NCI-H1105 (cell line): ENCODE measurements at places on chromosomes 13 and 19.

DNA sequence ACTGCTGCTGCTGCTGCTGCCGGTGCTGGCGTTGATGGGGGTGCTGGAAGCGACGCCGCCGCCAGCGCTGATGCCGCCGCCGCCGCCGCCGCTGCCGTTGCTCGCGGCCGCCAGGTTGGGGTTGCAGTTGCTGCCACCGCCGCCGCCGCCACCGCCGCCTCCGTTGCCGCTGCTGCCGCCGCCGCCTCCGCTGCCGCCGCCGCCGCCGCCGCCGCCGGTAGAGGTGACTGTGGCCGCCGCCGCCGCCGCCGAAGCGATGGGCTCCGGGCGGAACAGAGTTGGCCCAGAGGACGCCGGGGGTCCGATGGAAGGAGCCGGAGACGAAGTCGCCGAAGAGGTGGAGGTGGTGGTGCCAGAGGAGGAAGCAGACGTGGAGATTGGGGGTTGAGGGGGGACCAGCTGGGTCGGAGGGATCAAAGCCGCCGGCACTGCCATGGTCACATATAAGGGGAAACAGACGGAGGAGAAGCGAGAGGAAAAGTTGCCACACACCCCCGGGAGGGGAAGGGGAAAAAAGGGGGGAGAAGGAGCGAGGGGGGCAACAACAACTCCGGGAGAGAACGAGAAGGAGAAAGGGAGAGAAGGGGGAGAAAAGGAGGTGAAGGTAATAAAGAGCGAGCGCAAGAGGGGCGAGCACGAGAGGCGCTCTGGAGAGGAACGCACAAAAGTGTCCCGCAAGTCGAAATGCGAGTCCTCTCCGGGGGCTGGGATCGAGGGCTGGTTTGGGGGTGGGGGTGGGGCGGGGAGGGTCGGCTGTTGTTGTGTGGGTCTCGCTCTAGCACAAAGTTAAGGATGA lies 471 bp downstream of the DACH1 start:
- no peak for DNase-seq

DNA sequence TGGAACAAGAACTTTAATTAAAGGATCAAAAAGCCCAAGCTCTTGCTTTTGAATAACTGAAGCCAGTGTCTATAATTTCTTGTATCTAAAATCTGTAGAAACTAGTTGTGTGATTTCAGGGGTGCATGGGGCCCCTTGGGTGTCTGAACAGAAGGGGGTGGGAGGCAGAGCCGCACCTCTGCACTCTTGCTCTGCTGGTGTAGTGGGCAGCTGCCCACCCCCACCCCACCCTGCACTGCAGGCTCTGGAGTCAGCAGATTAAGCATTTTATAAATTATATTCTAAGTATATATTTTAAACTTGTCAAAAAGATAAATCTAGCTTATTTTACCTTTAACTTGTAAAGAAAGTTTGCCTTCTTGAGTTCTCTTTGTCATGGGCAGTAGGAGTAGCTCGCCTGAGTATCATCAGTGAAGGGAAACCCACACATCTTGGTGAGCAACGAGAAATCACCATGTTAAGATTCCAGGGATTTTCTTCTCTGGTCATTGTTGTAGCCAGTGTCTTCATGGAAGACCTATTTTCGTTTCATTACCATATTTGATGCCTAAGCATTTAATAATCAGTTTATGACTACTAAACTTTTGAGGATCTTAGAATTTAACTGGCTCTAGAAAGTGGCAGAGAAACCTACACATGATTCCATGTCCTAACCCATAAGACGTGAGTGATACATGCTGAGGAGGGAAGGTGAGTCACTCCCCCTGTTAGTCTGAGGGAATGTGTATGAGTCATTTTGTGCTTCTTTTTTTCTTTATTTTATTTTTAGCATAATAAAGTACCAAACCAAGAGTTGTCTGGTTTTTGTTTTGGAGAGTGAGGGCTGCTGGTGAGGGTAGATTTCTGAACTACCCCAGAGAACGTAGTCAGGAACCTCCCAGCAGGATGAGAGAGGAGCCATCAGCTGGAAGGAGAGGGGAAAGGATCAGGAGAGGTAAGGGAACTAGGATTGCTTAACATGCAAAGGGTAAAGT lies 7.7 kb downstream of the UBE2L5 start:
- DNase-seq = no peak

DNA sequence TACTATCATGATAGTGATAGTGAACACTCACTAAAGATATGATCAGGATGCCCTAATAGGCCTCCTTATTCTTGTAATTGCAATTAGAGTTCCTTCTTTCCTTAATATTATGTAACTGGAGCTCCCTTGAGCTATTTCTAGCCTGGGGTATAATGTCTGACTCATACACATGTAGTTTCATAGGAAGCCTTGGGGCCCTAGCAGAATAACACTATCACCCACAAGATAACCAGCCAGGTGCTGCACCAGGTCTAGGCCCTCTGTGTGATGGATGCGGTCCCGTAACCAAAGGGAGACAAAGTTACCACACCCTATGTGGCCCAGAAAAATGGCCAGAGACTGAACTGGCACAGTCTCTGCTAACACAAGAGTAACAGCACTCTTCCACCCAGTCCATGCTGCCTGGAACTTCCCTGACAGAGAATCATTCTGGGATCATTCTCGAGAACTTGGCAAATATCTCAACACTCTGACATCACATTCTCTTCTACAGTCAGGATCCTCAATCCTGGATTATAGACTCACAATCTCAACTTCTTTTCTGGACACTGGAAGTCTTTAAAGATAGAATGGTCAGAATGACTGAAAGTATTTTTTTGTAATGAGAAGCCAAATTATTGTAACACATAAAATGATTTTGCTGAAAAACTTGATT lies 32.6 kb upstream of the IGFL4 start:
- DNase-seq = no peak

GRCh38 chr13:112231451-112232083 lies 144.6 kb upstream of the SPACA7 start:
- DNase-seq = no peak

DNA sequence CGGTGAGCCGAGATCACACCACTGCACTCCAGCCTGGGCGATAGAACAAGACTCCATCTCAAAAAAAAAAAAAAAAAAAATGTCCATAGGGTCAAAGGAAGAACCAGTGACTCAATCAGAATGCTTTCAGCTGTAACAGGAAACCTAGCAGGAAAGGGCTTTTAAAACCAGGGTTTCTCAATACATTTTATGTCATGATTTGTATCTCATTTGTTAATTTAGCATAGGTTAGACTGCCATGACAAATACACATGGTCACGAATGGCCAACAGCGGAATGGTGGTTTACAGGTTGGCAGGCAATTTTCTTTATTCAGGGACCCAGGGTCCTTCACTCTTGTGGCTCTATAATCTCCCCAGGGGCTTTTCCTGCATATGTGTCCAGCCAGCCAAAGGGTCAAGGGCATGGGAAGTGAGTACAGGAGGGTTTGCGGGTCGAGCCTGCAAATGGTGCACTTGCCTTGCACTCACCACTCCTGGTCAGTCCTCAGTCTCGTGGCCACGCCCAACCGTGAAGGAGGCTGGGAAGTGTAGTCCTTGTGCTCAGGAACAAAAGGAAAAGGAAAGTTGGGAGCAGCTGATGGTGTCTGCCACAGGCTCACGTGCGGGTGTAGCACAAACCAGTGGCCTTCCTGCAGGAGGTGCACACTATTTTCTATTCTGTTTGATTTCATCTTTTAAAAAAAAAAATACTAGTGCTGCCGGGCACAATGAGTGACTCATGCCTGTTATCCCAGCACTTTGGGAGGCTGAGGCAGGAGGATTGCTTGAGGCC lies 14.8 kb downstream of the DHX34 start:
- DNase-seq = no peak

DNA sequence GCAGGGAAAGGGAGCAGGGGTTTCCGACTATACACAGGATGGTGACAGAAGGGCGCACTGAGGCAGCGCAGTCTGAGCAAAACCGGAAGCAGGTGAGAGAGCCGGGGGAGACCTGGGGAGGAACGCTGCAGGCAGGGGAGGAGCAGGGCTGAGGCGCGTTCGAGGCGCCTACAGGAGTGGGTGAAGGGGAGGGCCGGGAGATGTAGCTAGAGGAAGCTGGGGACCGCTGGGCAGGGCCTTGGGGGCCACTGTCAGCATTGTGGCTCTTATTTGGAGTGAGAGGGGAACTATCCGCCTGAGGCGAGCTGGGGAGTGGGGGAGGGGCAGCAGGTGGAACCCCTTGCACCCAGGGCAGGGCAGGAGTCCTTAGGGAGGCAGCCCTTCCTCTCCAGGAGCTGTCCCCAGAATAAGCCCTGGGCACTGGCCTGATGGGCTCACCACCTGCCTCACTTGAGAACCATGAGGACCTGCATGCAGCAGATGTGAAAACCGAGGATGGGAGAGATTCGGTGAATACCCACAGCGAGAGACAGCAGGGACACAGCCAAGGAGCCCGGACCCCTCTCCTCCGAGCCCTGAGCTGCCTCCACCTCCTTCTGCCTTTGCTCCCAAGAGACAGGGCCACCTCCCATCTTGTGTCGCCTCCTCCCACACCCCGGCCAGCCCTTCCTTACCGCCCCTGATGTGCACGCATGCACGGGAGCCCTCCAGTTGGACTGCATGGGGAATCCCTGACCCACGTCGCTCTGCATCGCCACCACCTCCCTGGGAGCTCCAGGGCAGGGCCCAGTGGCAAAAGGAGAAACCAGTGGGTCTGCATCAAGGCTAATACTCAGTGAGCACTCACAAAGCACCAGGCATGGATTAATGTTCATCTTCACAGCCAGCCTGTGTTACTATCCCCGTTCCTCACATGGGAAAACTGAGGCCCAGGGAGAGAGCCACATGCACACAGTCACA lies 10.3 kb downstream of the AKT2 start:
- DNase-seq = no peak

DNA sequence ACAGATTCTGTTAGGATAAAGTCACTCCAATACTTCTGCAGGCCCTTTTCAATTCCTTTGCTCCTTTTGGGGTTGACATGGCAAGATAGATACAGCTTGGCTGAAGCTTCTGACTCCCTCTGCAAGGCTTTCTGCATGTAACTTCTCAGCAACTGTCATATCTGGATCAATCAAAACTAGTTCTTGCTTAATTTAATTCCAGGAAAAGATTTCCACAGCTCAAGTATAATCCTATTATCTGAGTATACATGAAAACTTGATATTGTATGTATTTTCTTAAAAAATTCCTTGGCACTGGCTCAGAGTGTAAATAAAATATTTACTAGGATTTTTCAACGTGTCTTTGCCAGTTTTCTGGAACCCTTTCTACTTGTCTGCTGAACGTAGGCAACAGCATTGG lies 109.6 kb downstream of the STARD13 start:
- DNase-seq = no peak

DNA sequence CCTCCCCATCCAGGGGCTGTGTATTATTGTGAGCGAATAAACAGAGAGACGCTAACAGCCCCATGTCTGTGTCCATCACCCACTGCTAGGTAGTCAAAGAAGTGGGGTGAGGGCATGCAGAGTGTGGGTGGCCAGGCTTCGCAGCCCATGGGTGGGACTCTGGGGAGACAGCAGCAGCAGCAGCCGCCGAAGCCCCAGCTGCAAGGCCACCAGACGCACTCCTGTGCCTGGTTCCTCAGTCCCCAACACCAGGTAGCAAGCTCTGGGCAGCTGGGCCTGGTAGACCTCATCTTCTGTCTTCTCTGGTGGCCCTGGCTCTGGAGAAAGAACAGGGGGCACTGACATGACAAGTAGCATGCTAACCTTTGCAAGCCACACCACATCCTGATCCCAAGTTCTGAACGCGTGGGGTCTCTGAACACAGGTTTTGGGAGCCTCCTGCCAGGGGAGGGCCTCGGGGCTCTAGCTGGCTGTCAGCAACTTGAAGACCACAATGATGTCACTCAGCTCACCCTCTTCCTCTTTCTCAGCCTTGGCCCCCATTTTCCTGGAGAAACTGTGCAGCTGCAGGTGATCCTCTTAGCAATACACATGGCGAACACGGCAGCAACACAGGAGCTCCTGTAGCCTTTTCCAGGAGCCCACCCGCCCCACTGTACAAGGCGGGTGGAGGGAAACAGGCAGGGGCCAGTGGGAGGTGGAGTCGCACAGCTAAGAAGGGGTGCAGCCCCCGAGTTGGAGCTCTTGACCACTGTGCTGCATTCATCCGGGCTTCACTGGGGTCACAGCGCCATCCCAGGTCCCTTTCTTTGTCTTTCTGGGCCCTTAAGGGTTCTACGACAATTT lies 5.8 kb downstream of the FUZ start:
- no peak for DNase-seq

DNA sequence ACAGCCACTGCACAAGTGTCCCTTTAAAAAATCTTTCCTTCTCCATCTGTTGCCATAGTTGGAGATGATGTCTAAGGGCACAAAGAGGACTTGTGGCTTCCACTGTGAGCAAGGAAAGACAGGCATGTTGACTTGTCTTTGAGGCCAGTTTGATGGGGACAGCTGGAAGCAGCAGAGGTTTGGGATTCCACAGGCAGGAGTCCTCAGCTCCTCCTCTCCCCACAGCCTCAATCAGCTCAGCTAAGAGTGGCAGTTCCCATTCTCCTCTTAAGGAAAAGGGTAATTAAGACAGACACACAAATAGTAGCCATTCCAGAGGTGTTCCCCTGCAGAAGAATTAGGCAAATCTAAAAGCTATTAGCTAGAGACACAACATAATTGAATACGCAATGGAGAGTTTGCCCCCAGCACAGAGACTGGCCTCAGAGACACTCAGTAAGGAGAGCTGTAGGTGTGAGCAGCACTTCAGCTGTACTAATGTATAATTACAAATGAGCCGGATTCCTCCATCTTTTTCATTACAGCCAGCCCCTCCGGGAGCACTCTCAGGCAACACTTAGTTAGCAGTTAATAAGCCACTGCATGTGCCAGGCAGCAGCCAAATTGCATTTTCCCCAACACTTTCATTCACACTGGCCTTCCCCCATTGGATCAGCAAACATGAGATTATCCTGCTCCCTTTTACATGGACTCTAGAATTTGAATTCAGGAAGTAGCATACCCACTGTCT lies 434.0 kb downstream of the FOXO1 start:
- DNase-seq = no peak

DNA sequence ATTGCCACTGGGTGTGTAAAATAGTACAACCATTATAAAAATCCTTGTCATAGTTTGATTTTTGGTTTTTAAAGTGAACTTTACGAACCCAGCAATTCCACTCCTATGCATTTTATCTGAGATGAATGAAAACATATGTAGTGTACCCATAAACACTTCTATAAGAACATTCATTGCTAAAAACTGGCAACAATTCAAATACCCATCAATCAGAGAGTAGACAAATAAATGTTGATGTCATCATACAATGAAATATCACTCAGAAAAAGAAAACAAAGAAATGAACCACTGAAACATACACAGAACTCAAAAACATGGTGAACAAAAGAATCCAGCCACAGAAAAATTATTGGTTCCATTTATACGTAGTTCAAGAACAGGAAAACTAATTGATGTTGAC lies 202.3 kb downstream of the ABCC4 start:
- no peak for DNase-seq

- no peak for DNase-seq
Measured at GRCh38 chr13:45289936-45290563, 50.9 kb downstream of the TPT1 start.

DNA sequence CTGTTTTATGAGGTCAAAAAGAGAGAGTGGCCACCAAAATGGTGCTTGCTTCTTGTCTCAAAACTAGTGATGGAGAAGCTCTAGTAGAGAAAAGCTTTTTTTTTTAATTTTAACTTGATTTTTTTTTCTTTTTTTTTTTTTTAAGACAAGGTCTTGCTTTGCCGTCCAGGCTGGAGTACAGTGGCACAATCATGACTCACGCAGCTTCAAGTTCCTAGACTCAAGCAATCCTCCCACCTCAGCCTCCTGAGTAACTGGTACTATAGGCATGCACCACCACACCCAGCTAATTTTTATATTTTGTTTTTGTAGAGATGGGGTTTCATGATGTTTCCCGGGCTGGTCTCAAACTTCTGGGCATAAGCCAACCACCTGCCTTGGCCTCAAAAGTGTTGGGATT lies 279.0 kb downstream of the TBC1D4 start:
- DNase-seq = no peak
